ENCODE measurements at places on chromosomes 12 and 14.

- no peak for DNase-seq
Measured at GRCh38 chr14:89085737-89086382, 261.4 kb downstream of the TTC8 start.

DNA sequence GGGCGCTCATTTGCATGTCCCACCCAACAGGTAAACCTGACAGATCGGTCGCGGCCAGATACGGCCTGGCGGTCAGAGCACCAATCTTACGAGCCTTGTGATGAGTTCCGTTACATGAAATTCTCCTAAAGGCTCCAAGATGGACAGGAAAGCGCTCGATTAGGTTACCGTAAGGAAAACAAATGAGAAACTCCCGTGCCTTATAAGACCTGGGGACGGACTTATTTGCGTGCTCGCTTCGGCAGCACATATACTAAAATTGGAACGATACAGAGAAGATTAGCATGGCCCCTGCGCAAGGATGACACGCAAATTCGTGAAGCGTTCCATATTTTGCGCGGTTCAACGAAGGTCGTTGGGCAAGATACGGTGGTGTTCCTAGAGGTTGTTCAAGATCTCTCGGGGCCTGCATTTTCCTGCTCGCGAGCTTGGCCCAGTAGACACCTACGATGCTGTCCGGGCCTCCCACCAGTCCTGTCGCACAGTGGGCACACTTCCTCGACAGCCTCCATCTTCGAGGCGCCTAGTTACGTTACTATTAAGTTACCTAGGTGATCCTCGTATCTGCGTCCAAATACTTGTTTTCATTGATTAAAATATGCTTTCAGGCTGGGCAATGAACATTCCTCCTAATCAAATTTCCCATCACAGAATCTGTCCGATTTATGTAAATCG, at the start of gene RNU6-7:
RNU6-7 (plus strand) TSS at position 230 of the 675 bp plus-strand sequence.
- DNase-seq: no peak

DNA sequence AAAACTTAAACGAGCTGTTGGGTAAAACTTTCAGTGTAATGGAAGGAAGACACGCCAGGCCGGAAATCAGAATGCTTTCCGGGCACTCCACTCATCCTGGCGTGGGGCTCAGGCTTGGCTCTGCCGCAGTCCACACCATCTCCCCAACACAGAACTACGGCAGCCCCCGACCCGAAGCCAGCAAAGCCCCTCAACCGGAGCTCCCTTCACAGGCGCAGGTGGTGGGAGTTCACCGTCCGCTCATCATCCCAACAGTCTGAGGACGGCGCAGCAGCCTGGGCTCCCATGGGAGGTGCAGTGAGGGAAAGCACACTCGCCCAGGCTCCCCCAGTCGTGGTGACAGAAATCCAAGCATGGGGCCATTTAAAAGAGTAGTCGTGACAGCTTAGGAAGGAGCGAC, 11.0 kb upstream of the MMP17 start:
- DNase-seq: no peak

- DNase-seq: no peak
Measured at GRCh38 chr12:122886851-122887818, 8.8 kb downstream of the VPS37B start.

DNA sequence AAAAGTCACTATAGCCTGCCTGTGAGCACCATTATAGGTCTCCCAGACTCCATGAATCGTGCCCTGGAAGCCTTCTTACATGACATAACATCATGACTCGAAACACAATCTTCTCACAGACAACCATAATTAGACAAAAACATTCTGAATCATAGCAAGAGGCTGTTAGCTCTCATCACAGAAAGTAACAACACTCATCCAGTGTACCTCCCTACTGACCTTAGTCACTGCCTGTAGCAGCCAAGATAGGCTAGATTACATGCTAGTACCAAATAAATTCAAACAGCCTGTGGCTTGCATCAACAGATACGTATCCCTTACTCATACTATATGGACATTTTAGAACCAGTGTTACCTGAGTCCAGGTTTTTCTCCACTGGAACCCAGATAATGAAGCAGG, 663.8 kb upstream of the FOXG1 start:
- DNase-seq: no peak

DNA sequence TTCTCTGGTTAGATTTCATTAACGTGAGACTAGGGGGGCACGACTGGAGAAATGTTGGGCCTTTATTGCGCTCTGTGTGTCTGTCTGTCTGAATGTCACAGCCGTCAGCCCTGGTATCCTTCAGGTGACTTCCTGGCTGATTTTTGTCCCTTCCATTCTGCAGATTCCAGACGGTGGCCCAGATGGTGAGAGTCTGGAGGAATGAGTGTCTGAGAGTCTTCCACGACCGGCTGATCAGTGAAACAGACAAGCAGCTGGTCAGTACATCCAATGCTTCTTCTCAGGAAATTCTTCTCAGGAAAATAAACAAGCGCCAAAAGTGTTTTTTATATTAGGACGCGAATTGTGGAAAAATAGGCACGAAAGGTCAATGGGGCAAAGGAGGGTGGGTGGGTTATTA, 93.5 kb downstream of the CCDC92 start:
- DNase-seq: no peak

- DNase-seq: no peak
Measured at GRCh38 chr14:90665321-90666000, 150.8 kb downstream of the TTC7B start.

DNA sequence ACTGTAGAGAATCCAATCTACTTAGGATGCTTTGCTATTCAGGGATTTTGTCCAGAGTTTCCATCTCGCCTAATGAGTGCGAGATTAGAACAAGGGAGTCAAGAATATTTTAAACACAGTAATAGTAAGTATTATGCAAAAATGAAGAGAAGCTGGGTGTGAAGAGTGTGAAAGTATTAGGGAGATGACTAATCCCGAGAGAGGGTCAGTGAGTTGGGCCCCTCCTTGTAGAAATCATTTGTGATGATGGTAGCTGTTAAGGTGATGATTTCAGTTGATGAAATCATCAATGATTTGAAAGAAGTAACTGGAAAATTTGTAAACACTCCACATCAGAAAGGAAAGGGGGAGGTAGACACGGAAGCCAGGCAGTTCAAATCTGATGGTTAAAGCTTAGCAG, 478.9 kb upstream of the MGAT4C start:
- no peak for DNase-seq

DNA sequence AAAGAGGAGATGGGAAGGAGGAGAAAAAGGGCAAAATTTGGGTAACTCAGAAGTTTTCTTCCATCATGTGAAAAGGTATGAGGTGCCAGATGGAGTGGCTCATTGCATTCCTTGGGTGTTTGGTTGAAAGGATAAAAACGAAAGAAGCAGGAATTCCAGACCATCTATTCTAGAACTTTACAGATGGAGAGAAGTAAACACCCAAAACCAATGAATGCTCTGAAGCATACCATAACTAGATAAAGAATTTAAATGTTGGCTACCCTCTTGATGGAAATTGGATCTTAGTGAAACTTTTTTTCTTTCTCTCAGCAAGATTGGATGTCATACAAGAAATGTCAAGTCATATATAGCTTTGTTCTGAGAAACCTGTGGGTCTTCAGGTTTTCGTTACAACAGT, 175.6 kb upstream of the FAR2 start:
- DNase-seq: no peak

GRCh38 chr12:26231921-26232320, 36.5 kb downstream of the SSPN start:
- DNase-seq: no peak

- no peak for DNase-seq
Measured at GRCh38 chr14:36521598-36522345, 1.7 kb upstream of the NKX2-1 start.

DNA sequence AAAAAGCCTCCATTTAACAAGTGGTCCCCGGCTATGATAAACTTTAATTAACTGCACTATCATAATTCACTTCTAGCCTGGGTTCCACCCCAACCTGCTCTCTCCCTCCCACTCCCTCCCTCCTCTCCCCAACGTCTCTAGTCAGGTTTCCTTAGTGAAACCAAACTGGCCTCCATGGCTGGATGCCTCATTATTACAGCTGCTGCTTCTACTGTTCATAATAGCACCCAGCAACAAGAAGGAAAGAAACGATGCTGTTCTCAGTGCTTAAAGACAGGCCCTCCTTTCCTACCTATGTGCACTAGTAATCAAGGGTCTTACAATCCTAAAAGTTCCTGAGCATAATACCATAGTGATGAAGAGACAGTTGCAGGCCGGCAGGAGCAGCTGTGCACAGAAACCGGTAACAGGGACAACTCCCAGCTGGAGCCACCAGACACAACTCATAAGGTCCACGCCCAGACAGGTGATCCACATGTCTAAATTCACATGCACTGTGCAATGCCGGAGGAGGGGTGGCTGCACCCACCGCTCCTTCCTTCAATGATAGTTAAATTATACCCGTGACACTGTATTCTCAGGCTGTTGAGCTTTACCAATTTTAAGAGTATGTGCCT, 6.2 kb downstream of the IRF2BPL start:
- DNase-seq: no peak

- DNase-seq: no peak
Measured at GRCh38 chr12:20778969-20779368, 31.5 kb upstream of the SLCO1B3 start.

GRCh38 chr12:52381206-52381605, 4.2 kb downstream of the KRT84 start:
- DNase-seq: no peak

DNA sequence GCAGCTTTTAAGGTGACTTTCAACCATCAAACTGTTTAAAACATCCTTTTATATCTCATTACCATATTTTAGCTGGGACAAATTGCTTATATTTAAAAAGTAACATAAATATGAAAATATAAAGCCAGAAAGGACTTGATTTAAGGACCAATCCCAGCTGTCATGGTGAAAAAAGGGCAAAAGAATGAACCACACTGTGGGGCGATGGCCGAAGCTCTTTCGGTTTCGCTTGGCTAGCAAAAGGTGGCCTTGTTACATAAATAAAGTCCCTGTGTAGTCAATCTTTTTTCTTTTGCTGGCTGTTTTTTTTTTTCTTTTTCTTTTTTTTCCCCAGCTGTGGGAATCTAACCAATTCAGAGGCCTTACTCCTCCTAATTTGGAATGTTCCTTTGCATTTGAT, 50.9 kb downstream of the FBXO33 start:
- DNase-seq: no peak

DNA sequence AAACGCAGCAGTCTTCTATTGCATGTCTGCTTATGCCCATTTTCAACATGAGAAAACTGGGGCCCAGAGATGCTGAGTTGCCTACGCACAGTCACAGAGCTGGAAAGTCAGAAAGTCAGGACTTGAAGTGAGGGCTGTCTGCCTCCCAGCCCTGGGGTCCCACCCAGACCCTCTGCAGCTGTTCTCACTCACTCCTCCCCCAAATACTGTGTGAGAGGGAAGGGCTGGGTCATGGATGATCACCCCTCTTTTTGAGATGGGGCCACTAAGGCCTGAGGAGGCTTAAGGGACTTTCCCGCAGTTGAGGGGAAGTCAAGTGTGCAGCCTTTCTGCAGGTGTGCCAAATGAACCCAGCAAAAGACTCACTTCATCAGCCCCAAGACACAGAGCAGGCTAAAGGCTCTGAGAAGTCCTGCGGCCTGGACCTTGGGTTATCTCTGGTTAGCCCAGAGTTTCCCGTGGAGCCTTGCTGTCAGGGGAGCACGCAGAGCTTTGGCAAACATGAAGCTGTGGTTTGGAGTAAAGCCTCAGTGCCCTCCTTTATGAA, 18.7 kb downstream of the DTX1 start:
- DNase-seq: no peak

DNA sequence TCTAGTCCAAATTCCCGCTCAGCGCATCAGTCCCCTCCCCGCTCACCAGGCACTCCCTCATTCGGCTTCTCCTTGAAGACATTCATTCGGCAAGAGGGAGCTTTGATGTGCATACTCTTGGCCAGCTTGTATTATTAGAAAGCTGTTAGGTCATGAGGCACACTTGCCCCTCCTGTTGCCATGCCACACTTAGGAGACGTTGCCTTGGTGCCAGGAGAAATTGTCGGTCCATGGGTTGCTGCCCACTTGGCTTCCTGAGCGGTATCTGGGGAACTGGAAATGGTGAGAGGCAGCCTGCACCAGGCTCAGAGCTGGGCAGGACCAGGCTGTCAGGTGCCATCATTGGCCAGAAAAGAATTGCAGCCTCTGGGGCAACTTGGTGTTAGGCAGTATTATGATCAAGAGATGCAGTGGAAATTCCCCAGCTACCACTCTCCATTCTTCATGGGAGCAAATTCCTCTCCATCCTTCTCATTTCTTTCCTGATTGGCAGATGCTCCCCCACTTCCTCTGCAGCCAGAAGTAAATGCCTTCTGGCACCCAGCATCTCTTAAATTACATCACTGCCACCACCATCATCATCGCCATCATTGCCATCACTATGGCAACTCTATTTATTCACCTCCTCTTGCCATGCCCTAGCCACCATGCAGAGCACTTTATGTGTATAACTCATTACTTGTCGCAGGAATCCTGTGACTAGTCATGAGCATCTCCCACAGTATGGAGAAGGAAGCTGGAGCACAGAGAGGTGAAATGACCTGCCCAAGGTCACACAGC, 12.4 kb downstream of the CABP1 start:
- DNase-seq: no peak

DNA sequence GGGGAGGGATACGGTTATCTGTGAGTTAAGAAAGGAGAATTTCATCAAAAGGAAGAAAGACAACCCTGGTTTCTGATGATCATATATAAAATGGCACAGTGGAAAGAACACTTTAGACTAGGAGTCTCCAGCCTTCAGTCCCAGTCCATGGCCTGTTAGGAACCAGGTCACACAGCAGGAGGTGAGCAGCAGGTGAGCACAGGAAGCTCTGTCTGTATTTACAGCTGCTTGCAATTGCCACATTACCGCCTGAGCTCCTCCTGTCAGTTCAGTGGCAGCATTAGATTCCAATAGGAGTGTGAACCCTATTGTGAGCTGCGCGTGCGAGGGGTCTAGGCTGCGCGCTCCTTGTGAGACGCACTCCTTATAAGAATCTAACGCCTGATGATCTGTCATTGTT, 137.9 kb downstream of the BTG1 start:
- DNase-seq: no peak

DNA sequence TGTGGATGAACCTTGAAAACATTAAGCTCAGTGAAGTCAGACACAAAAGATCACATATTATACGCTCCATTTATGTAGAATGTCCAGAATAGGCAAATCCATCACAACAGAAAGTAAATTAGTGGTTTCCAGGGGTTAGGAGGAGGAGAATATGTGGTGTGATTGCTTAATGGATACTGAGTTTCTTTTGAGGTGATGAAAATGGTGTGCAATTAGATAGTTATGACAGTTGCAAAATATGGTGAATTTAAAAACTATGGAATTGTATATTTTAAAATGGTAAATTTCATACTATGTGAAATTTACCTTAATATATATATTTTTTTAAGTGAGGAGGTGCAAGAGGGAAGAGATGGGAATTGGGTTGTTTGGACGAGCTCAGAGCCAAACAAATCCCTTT, 46.3 kb upstream of the KICS2 start:
- no peak for DNase-seq

- DNase-seq: no peak
Measured at GRCh38 chr12:92261071-92261470, 115.4 kb upstream of the BTG1 start.

Measured in AG09309 (cell line).